Aortic smooth muscle cell (primary cell): ENCODE measurements at places on chromosomes 4 and X. TPM values are rescaled to one million over a fixed set of nuclear protein-coding genes. Genes with fewer than 3 reads are reported as not detected.

The TMEM164 gene
- total RNA-seq, result 6.3 and 6.7 TPM in 2 replicates

The SMIM10L2A gene
- 0.12 and 0.26 TPM in 2 replicates for total RNA-seq

The PFKFB1 gene
- total RNA-seq, result 0.19 TPM in 1 of 2 replicates, not detected in the other

The CISD2 gene
- total RNA-seq, result 34.4 and 36.6 TPM in 2 replicates

The MFAP3L gene
- 0.44 and 0.79 TPM in 2 replicates for total RNA-seq

The CT45A1 gene
- total RNA-seq, result not detected in 2 replicates
